Activated naive CD4-positive, alpha-beta T cell treated with anti-CD3 and anti-CD28 coated beads for 36 hours (primary cell): ENCODE measurements at places on chromosomes 11 and 22.

GRCh38 chr11:62273789-62274275 is 3.9 kb downstream of the SCGB2A2 start:
- H3K27me3 ChIP-seq = peaks cover 2% of the 10 kb centered on the region
- H3K4me3 ChIP-seq = no peak overlapping the region
- DNase-seq = no peak
- H3K36me3 ChIP-seq = no peaks in the 10 kb centered on the region
- no peaks in the 10 kb centered on the region for H3K4me1 ChIP-seq

GRCh38 chr22:49934160-49934890 is 15.9 kb downstream of the CRELD2 start:
- peak; percentile 65 for DNase-seq
- no peaks in the 10 kb centered on the region for H3K27me3 ChIP-seq
- H3K4me1 ChIP-seq = peaks cover 45% of the 10 kb centered on the region
- peak overlapping the region; percentile 78 for H3K27ac ChIP-seq

GRCh38 chr11:79095424-79095823 is 345.4 kb downstream of the TENM4 start:
- no peaks in the 10 kb centered on the region for H3K4me1 ChIP-seq
- no peak overlapping the region for H3K4me3 ChIP-seq
- DNase-seq = no peak
- no peaks in the 10 kb centered on the region for H3K36me3 ChIP-seq
- H3K27me3 ChIP-seq = peaks cover 13% of the 10 kb centered on the region
- no peak overlapping the region for H3K27ac ChIP-seq

GRCh38 chr11:132084433-132084832 is 714.0 kb downstream of the NTM start:
- no peak overlapping the region for H3K4me3 ChIP-seq
- peaks cover 3% of the 10 kb centered on the region for H3K27me3 ChIP-seq
- no peak for DNase-seq
- H3K36me3 ChIP-seq = peaks cover 2% of the 10 kb centered on the region

DNA sequence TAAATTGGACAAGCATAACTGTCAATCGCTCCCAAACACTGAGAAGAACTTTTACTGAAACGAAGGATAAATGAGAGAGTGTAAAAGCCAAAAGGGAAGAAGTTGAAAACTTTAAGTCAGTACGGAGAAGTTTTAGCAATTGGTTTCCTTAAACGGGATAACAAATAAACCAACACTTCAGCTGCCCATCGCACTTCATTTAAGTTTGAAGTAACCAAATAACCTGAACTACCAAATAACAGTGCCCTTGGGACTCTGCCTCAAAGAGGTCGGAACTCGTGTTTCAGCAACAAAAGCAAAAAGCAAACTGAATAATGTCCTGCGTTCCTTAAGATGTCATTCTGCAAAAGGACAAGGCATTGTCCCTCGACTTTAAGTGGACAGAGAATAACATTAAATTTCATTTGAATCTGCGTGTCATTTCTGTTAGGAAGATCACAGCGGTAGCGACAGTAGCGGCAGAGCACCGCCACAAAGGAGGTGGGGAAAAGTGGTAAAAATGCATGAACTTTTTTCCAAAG is 127.0 kb upstream of the C11orf58 start:
- DNase-seq = no peak
- no peak overlapping the region for H3K4me3 ChIP-seq
- H3K27me3 ChIP-seq = peaks cover 48% of the 10 kb centered on the region
- no peaks in the 10 kb centered on the region for H3K36me3 ChIP-seq
- H3K4me1 ChIP-seq = peaks cover 25% of the 10 kb centered on the region
- H3K27ac ChIP-seq = no peak overlapping the region

DNA sequence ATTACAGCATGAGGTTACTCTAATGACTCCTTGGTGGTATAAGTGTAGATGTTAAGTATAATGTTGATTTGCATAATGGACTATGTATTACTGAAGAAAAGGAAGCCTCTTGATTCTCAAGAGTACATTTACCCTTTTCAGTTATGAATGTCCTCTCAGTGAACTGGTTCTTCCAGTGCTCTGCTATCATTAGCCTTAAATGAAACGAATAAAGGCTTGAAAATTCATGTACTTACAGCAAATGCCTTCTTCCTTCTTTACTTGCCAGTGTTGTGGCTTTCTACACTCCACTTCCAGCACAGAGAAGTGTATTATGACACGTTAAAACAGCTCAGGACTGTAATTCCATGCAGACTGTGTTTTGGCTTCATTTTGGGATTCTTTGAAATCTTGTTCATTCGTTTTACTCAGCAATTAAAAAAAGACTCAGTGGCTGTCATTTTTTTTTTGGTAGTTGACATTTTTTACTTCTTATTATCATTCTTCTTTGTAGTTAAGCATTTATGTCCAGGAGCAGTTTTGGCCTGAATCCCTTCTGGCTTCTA is 96.9 kb downstream of the MTMR3 start:
- no peaks in the 10 kb centered on the region for H3K36me3 ChIP-seq
- H3K27me3 ChIP-seq = no peaks in the 10 kb centered on the region
- H3K4me1 ChIP-seq = no peaks in the 10 kb centered on the region
- H3K4me3 ChIP-seq = no peak overlapping the region
- H3K27ac ChIP-seq = no peak overlapping the region

DNA sequence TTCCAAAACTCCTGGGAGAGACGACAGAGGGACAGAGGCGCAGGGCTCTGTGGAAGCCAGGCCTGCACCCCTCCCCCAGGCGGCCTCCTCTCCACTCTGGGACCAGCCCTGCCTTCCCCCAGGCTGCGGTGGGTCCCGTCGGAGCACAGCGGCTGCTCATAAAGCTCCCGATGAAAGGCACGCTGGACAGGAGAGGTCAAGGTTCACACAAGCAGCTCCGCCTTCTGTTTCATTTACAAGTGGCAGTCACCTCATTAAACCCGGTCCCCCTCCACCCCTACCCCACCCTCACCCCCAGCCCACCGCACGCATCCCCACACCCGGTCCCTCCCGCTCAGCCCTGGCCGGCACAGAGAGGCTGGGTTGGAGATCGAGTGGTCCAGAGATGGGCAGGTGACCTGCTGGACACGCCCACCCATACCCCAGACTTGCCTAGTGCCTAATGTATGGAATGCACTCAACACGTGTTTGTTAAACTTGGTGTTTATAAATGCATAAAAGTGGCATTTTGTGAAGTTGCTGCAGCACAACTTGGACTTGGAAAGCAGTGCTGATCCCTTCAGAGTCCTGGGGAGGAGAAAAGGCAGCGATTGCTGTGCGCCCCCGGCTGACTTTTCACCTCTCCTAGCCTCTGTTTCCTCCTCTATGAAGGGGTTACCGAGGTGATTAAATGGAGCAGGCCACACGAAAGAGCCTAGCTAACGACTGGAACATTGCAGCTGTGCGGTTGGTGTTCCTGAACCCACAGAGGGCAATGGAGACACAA is 26.0 kb downstream of the RPUSD4 start:
- H3K4me3 ChIP-seq = no peak overlapping the region
- peaks cover 4% of the 10 kb centered on the region for H3K4me1 ChIP-seq
- peaks cover 6% of the 10 kb centered on the region for H3K36me3 ChIP-seq
- no peak overlapping the region for H3K27ac ChIP-seq
- no peak for DNase-seq
- H3K27me3 ChIP-seq = no peaks in the 10 kb centered on the region

GRCh38 chr22:44118645-44119315 is 61.9 kb upstream of the PARVG start:
- DNase-seq = no peak
- H3K4me1 ChIP-seq = no peaks in the 10 kb centered on the region
- H3K27me3 ChIP-seq = no peaks in the 10 kb centered on the region
- H3K36me3 ChIP-seq = peaks cover 4% of the 10 kb centered on the region
- no peak overlapping the region for H3K4me3 ChIP-seq
- H3K27ac ChIP-seq = no peak overlapping the region

GRCh38 chr11:78821371-78822306 is 247.0 kb upstream of the NARS2 start:
- H3K4me3 ChIP-seq = no peak overlapping the region
- no peak overlapping the region for H3K27ac ChIP-seq
- H3K4me1 ChIP-seq = no peaks in the 10 kb centered on the region

- H3K4me3 ChIP-seq = no peak overlapping the region
- H3K36me3 ChIP-seq = no peaks in the 10 kb centered on the region
- H3K4me1 ChIP-seq = no peaks in the 10 kb centered on the region
- H3K27ac ChIP-seq = no peak overlapping the region
- no peak for DNase-seq
- no peaks in the 10 kb centered on the region for H3K27me3 ChIP-seq
These were observed 922.1 kb downstream of the OPCML start for GRCh38 chr11:132610216-132610615.
